CD4-positive, alpha-beta memory T cell (primary cell): ENCODE measurements at places on chromosomes 13 and 19.

GRCh38 chr19:646779-647565 lies 7.3 kb downstream of the FGF22 start:
- DNase-seq: no peak
- H3K4me3 ChIP-seq: no peak overlapping the region
- no peaks in the 10 kb centered on the region for H3K27me3 ChIP-seq
- H3K4me1 ChIP-seq: no peaks in the 10 kb centered on the region
- peaks cover 31% of the 10 kb centered on the region for H3K36me3 ChIP-seq

DNA sequence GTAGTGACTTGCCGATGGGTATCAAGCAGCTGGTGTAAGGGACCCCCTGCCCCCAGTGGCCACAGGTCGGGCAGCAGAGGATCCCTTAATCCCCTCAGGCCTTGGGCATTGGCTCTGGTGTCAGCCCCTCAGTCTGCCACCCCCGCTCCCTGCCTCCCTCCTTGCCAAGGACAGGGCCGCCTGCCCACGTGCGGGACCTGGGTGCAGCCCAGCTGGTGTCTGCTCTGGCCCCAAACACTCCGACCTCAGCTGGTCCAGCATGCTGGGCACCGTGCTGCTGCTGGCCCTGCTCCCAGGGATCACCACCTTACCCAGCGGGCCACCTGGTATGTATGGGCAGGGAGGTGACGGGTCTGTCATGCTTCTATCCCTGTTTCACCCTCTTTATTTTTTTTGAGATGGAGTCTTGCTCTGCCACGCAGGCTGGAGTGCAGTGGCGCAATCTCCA lies at the start of gene TGFBR3L:
Gene TGFBR3L (plus strand): TSS at position 233 of the 448 bp plus-strand sequence.
- DNase-seq: no peak
- peaks cover 33% of the 10 kb centered on the region for H3K4me1 ChIP-seq
- H3K27me3 ChIP-seq: peaks cover 13% of the 10 kb centered on the region
- peaks cover 7% of the 10 kb centered on the region for H3K36me3 ChIP-seq
- no peak within 1 kb of the TSS for H3K4me3 ChIP-seq

DNA sequence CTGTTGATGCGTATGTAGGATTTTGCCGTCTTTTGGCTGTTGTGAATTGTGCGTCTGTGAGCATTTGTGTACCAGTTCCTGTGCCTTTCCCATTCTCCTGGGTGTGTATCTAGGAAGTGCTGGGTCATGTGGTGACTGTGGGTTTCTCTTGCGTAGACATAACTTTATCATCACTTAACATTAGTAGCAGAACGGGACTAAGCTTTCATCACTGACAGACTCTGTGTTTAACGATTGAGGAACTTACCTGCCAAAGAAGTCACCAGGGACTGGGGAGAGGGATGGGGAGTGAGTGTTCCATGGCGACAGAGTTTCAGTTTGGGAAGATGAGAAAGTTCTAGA lies 15.0 kb downstream of the FZR1 start:
- peaks cover 11% of the 10 kb centered on the region for H3K4me1 ChIP-seq
- H3K27ac ChIP-seq: no peak overlapping the region
- no peak for DNase-seq
- peaks cover 25% of the 10 kb centered on the region for H3K36me3 ChIP-seq

DNA sequence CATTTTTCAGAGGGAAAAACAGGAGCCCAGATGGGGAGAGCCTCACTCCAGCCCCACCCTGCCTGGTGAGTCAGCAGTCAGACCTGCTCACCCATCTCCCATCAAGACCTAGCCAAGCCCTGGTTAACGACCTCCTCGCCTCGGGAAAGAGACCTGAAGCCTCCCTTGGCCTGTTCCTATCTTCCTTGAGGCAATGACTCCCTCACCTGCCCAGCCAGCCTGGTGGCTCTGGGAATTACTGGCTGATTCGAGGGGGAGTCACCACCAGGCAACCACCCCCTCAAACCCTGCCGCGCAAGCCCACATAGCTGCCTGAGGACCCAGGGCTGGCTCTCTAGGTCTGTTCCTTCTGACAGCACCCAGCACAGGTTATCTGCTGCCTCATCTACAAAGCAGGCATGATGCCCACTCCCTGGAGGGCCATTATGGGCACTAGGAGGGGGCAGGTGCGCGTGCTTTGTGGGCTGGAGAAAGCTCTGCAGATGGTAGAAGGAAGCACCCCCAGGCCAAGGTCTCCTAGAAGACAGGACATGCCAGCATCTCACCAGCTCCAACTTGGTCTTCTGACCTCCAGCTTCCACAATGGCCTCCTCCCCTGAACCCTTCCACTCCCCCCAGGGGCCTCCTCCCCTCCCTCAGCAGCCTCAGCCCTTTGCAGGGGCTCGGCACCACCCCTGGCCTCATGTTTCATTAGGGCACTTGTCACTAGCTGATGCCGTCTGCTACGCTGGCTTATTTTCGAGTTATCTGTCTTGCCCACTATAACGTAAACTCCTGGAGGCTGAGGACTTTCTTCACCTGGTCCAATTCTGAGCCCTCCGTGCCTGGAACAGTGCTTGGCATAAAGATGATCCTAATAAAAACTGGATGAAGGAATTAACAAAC lies 10.4 kb downstream of the DEDD2 start:
- DNase-seq: no peak
- H3K27ac ChIP-seq: peak overlapping the region; percentile 16
- peaks cover 84% of the 10 kb centered on the region for H3K4me1 ChIP-seq
- H3K4me3 ChIP-seq: no peak overlapping the region

GRCh38 chr19:7740682-7741054 lies 6.7 kb downstream of the CD209 start:
- no peak overlapping the region for H3K27ac ChIP-seq
- no peak overlapping the region for H3K4me3 ChIP-seq
- DNase-seq: no peak

GRCh38 chr19:17415121-17415520 lies 4.7 kb upstream of the MVB12A start:
- H3K36me3 ChIP-seq: peaks cover 30% of the 10 kb centered on the region
- no peak for DNase-seq
- H3K27ac ChIP-seq: no peak overlapping the region

- no peak overlapping the region for H3K27ac ChIP-seq
- no peaks in the 10 kb centered on the region for H3K27me3 ChIP-seq
- peaks cover 5% of the 10 kb centered on the region for H3K4me1 ChIP-seq
- peak overlapping the region; percentile 66 for H3K4me3 ChIP-seq
- no peaks in the 10 kb centered on the region for H3K36me3 ChIP-seq
Measured at GRCh38 chr19:20999731-21000352, 20.6 kb upstream of the ZNF430 start.

GRCh38 chr13:41111454-41111853 lies 21.1 kb downstream of the KBTBD6 start:
- DNase-seq: no peak
- no peak overlapping the region for H3K4me3 ChIP-seq
- H3K27me3 ChIP-seq: no peaks in the 10 kb centered on the region

- no peak for DNase-seq
- H3K36me3 ChIP-seq: no peaks in the 10 kb centered on the region
- no peak overlapping the region for H3K27ac ChIP-seq
Measured at GRCh38 chr13:21218351-21219035, 42.0 kb downstream of the MRPL57 start.

DNA sequence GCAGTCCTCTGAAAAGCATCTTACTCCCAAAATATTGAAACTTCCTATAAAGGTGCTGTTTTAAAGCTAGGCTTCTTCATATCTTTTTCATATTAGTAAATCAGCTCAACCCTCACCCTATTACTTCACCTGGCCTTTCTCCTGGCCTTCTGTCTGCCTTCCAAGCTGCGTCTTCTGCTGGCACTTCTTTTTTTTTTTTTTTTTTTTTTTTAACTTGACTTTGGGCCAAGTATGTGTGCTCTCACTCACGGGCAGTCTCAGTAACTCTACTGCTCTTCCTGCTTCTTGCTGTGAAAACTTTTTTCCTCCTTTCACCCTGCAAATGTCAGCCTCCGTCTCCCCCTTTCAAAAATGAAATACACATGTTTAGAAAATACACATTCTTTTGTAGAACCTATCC lies 41.2 kb upstream of the KCTD4 start:
- H3K36me3 ChIP-seq: no peaks in the 10 kb centered on the region
- no peak overlapping the region for H3K4me3 ChIP-seq
- H3K27me3 ChIP-seq: no peaks in the 10 kb centered on the region
- no peak for DNase-seq
- no peak overlapping the region for H3K27ac ChIP-seq

- no peak overlapping the region for H3K27ac ChIP-seq
- no peaks in the 10 kb centered on the region for H3K27me3 ChIP-seq
Measured at GRCh38 chr13:45928843-45929242, 77.3 kb upstream of the SIAH3 start.

- no peaks in the 10 kb centered on the region for H3K4me1 ChIP-seq
- DNase-seq: no peak
- H3K27me3 ChIP-seq: no peaks in the 10 kb centered on the region
- H3K4me3 ChIP-seq: no peak overlapping the region
Measured at GRCh38 chr13:46265292-46265691, 53.6 kb downstream of the LRRC63 start.

DNA sequence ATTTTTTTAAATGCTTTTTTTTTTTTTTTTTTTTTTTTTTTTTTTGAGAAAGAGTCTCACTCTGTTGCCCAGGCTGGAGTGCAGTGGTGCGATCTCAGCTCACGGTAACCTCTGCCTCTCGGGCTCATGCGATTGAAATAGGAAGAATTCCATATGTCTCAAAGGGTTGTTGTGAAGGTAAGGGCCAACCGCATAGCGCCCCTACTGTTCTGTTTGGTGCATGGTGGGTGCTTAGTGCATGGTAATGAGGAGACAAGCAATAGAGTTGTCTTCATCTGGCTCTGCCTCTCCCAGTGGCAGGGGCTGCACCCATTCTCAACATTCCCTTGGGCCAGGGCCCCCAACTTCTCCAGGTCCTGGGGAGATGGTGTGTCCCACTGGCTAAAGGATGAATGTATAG lies 68.7 kb downstream of the RASL11A start:
- no peaks in the 10 kb centered on the region for H3K27me3 ChIP-seq
- no peak overlapping the region for H3K27ac ChIP-seq
- no peaks in the 10 kb centered on the region for H3K36me3 ChIP-seq
- H3K4me1 ChIP-seq: no peaks in the 10 kb centered on the region

GRCh38 chr19:38273499-38273898 lies 9.1 kb downstream of the SPINT2 start:
- no peak overlapping the region for H3K4me3 ChIP-seq
- H3K36me3 ChIP-seq: no peaks in the 10 kb centered on the region
- H3K27me3 ChIP-seq: no peaks in the 10 kb centered on the region
- no peak overlapping the region for H3K27ac ChIP-seq
- H3K4me1 ChIP-seq: no peaks in the 10 kb centered on the region

GRCh38 chr19:15452111-15453047 lies 2.6 kb upstream of the WIZ start:
- peaks cover 42% of the 10 kb centered on the region for H3K36me3 ChIP-seq
- no peak for DNase-seq

DNA sequence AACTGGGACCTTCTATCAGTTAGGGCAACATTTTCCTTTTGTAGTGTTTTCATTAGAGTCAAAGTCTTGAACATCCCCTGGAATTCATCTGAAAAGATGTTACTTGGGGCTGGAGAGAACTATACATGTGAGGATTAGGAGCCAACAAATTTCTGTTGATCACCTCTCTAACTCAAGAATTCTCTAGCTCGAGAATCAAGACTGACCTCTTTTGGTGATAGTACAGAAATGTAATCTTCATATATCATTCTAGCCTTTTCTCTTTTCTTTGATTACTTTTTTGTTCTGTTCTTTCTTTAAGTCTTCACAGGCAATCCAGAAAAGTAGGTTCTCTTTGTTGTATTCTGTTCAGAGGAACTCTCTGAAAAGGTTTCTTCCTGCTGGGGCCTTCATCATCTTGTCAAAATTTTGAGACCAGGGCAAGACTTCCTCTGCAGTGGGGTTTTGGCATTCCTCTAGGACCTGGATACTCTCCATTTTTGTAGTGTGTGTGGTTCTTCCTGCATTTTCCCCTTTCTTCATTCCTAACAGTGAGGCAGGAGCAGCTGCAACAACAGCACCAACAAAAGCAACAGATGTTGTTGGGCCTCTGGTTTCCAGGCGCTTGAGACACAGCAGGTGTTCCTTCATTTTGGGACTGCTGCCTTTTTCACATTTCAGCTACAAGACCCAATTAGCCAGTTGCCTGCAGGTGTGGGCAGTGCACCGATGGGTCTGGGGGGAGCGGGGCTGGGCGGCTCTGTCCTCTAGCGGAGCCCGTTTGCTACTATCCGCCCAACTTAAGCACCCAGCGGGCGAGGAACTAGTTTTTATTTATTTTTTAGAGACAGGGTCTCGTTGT lies 26.2 kb downstream of the ELF1 start:
- H3K4me1 ChIP-seq: peaks cover 93% of the 10 kb centered on the region
- H3K27me3 ChIP-seq: no peaks in the 10 kb centered on the region
- no peak for DNase-seq
- no peaks in the 10 kb centered on the region for H3K36me3 ChIP-seq
- H3K27ac ChIP-seq: peak overlapping the region; percentile 41
- H3K4me3 ChIP-seq: no peak overlapping the region

DNA sequence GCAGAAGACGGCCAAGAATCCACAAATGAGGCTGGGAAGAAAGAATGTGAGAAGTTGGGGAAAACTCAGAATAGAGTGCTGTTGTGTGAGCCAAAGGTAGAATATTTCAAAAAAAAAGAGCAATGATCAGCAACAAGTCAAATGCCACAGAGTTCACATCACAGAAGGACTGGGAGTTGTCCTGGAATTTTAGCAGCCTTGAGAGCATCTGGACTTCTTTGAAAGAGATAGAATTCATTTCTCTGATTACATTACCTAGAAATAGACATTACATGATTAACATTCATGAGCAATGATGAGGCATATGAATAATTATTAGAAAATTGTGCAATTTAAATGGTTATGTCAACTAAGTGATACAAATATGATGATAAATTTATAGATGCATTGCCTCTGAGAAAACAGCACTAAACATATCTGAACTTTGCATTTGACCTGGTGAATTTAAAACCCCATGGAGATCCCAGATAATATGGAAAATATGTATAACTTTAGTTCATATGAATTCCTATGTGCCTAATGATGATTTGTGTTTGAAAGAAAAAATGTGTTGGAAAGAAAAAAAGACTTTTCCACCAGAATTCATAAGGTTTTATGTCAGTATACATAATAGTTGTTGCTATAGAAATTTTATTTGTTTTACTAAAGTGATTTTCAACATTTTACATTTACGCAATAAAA lies 186.2 kb downstream of the POSTN start:
- no peaks in the 10 kb centered on the region for H3K27me3 ChIP-seq
- no peaks in the 10 kb centered on the region for H3K36me3 ChIP-seq
- H3K4me1 ChIP-seq: no peaks in the 10 kb centered on the region
- no peak for DNase-seq
- H3K27ac ChIP-seq: no peak overlapping the region

DNA sequence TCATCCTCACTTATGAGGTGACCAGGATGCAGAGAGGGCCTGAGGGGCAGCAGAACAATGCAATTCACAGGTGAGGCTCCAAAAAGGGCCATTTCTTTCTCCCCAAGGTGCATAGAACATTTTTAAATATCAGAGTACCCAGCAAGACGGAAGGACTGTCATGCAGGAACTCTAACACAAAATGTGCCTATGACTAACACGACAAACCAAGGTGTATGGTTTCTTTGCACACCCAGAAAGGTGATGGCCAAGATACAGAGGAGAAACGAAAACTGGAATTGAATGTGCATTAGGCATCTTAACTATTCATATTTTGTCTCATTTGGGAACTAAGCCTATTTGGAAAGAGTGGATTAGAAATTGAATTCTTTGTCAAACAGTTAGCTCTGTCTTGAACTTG lies 29.9 kb downstream of the SHISA2 start:
- no peaks in the 10 kb centered on the region for H3K36me3 ChIP-seq
- H3K27ac ChIP-seq: no peak overlapping the region
- no peaks in the 10 kb centered on the region for H3K27me3 ChIP-seq
- DNase-seq: no peak
